Stimulated activated CD8-positive, alpha-beta memory T cell treated with anti-CD3 and anti-CD28 coated beads, Interleukin-15, amount 100 ng/mL, for 1 hour (primary cell): ENCODE measurements at places on chromosomes 4 and X.

DNA sequence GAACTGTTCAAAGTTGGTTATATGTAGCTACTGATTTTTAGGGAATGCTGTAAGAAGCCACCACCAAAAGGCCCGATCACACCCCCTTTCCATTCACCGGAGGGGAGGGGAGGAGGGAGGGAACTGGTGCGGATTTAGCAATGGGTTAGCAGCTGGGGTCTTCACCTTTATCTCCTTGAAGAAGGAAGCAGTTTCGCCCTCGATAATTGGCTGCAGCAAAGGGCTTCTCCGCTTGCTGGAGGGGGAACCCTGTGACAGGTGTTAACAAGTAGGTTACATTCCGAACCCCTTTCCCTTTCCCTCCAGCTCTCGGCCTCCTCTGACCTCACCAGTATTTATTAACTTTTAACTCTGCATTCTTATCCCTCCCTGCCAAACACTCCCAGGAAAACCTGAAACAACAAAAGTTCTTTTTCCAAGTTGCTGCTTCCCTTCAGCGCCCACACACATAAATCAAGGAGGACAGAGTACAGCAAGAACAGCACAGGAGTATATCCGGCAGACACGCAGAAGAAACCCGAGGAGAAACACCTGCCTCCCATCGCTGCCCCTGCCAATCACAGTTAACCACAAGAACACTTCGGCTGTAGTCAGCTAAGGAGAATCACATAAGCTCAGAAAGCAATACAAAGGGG, 39.8 kb upstream of the NAP1L5 start:
- DNase-seq, result no peak

GRCh38 chr4:2352729-2353221, 65.7 kb downstream of the ZFYVE28 start:
- DNase-seq, result no peak

DNA sequence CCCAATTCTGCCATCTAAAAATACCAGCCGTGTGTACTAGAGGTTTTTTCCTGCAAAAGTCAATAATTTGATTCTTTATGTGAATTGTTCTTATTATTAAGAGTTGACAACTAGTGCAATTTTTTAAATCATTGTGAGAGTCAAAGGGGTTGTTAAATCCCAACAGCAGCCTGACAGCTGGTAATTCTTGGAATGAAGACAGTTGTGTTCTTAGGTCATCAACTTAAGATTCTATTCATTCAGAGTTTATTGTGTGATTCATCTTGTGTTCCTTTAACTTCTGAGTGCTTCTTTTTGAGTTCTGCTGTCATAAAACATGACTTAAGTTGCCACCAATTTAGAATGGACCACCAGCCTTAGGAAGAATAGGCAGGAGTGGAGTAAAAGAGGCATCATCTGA, 329.0 kb downstream of the NAF1 start:
- DNase-seq, result no peak

- no peak for DNase-seq
Observed at GRCh38 chr4:183492791-183493222, 12.1 kb upstream of the ING2 start.

DNA sequence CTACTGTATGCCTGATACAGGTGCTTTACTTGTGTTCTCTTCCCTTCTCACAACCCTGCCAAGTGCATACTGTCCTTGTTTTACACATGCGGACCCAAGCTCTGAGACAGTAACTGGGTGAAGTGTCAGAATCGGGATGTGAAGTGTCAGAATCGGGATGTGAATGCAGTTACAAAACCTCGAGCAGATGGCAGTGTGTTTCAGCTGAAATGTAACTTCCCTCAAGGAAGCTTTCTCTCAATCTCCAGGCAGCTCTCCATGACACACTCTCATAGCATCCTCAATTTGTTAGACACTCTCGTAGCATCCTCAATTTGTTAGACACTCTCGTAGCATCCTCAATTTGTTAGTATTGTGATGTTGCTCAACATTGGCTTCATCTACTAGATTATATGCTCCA, 1.1 kb upstream of the HPSE start:
- DNase-seq, result no peak

- no peak for DNase-seq
Observed at GRCh38 chr4:52049266-52049665, 1.8 kb upstream of the SPATA18 start.

DNA sequence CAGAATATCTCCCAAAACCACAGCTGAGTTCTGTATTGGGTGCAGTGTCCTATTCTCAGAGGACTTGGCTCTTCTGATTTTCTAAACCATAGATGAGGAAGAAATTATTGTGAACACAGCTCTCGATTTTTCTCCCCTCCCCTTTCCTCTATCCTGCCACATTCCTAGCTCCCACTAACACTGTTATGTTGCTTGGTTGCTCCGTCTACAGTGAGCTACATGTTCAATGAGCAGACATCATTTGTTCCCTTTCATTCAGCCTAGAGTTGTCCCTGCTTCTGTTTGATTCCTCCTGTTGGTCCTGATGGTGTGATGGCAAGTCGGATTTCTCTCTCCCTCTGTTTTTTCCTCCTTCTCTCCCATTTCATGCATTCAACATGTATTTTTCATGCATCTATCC, 65.9 kb downstream of the DIPK2B start:
- no peak for DNase-seq

GRCh38 chr4:97104666-97105065, 1038.6 kb downstream of the STPG2 start:
- DNase-seq, result no peak

DNA sequence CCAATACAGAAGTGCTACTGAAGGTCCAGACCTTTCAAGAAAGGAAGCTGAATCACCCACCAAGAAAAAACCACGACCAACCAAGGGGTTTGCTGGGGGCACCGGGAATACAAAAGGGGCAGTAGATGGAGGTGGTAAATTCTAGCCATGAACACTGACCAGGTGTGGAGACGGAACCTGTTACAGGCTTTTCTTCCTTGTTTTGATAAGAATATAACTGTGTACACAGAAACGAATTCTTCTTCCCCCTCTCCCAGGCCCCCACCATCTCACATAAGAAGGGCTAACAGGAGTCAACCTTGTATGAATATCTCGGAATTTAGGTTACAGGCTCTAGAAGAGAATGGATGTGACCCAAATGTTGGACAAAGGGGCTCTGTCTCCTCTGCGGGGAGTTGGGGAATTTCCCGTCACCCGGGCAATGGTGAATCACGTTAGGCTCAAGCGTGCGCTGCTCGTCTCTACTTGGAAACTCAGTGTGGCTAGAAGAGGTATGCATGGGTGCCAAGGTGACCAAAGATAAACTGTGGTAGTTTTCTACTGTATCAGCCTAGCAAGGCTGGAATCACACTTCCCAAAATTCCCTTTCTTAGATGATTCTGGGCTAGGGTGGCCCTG, 87.0 kb downstream of the AFAP1 start:
- DNase-seq, result no peak

- DNase-seq, result no peak
Observed at GRCh38 chrX:46873746-46874145, 36.9 kb downstream of the RP2 start.

DNA sequence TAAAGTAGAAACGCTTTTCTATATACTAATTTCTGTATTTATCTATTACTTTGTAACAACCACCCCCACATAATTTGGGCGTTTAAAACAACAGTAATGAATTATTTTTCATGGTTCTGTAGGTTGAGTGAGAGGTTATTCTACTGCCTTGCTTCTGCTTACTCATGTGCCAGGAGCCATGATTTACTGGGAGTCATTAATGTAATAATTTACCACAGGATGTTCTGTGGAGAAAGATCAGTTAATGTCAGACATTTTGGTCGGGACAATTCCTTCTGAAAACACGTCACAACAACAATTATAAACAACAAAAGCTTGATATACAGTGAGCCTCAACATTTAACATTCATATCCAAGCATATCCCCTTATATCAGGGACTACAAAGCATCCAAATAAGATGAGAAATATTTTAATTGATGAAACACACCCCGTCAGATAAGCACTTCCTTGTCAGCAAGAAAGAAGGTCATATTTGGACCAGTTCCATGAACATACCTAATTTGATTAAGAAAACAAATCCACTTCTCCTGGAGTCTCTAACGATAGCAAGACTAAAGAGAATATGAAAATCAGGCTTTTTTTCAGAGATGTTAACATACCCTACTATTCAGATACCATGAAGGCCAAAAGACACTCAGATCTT, 238.5 kb downstream of the PRDM5 start:
- no peak for DNase-seq

DNA sequence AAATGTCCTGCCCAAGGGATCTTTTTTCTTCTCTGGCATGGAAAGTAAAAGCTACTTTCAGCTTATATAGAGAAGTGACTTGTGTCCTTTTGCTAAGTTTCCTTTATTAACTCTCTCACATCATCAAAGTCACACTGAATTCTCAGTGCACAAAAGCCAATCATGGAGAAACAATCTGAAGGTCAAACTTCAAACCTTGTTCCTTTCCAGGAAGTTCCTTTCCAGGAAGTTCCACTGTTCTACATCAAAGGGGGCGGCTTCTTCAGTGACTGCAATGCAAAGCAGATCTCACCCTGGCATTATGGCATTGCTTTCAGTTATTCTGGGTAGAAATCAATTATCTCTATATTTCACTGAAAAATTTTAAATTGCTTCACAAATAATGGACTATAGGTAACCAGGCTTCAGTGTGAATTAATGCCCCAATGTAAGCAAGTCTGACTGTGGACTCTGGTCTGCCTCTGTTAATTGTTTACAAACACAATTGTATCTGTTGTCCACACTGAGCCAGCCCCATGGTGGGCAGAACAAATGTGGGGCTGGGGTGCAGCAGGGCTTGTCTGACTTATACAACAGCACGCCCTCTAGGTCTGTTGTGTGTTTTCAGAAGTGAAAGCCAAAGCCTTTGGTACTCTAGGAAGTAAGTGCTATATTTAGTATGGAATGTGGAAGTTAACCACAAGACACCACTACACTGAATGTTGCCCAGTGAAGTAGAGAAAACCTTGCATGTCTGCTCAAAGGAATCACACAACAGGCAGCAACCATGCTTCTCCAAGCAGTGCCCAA, 98.8 kb downstream of the CDS1 start:
- DNase-seq, result no peak

- DNase-seq, result no peak
Observed at GRCh38 chrX:105260291-105261043, 40.0 kb upstream of the TEX13A start.

DNA sequence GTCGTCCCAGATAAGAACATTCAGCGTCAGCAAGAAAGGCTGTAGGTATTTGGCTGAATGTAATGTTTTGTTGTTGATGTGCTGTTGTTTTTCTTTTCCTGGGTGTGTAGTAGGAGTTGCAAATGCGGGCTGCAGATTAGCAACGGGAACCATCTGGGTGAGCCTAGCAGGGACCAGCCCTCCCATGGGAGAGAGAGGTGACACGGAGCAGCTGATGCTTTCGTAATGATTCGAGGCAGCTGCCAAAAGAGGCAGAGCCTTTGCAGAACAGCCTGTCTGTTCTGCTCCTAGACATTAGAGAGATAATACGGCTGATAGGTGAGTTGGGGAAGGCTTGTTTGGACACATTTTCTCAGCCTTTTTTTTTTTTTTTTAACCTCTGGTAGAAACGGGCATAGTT, 25.3 kb downstream of the ARSF start:
- no peak for DNase-seq

DNA sequence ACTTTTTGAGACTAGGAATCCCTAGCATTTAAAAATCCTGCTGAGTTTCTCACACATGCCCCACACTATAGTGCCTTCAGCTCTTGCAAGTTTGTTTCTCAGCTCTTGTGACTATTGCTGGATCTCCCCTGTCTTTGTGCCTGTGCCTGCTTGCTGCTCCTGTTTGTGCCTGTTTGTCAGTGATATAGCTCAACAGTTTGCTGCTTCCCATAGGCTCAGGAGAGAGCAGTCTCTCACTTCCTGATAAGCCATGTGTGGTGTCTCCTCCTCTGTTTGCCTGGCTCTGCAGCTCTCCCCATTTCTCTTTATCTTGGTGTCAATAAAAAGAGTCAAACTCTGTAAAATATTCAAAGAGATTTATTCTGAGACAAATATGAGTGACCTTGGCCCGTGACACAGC, 259.8 kb upstream of the CLNK start:
- no peak for DNase-seq

DNA sequence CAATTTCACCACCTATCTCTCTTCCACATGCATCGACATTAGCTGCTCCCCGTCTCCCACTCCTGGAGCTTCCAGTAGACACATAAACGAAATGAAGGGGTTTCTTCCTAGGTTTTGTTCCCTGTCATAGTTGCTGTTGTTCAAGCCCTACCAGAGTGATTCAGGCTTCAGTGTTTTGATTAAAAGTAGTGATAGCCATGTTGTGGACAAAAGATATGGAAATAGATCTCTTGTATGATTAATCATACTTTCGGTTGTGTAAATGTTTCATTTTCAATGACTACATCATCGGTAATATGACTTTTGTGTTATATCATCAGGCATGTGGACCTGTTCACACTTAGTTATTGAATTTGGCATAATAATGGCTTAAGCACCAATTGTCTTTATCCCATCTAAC, 96.5 kb upstream of the KLF3 start:
- DNase-seq, result no peak

GRCh38 chr4:153589703-153590595, 94.1 kb upstream of the TLR2 start:
- no peak for DNase-seq

GRCh38 chr4:168188754-168189153, 96.4 kb downstream of the ANXA10 start:
- no peak for DNase-seq

DNA sequence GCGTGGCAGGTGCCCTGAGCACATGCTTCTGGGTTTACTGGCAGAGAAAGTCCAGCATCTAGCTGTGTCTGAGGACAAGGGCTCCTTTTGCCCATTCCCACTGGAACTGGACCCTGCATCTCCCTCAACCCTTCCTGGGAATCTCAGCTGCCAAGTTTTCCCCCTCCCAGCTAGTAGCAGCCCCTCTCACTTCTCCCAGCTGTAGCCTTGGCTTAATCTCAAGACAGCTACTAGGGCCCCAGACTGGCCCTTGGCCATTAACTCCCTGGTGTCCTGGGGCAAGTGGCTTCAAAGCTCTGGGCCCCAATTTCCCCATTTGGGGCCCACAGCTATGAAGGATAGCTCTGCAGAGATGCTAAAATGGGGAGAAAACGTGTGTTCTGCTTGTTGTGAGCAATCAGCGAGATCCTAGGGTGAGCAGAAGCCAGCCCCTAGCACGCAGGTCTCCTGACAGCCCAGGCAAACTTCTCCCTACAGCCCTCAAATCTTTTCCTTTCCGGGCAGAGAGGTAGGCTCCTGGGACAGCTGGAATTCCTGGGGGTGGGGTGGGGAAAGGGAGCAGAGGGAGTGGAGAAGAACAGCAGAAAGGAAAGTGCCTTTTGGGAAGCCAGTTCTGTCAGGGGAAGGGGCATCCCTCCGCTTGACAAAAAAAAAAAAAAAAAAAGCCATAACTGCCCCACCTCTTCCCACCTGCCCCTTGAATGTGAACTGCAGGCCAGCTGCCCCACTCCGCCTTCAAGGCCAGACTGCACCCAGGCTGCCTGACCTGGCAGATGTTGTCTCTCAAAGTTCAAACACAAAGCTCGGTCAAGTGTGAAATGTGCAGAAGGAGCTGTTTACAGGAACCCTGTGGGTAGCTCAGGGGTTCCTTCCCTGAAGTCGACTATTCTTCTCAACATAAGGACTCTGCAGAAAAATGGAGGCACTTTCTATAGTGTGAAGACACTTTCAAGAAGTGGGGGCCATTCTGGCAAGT, 16.6 kb downstream of the FGD1 start:
- no peak for DNase-seq

- no peak for DNase-seq
Observed at GRCh38 chr4:85024671-85025070, 58.2 kb upstream of the WDFY3 start.
